ENCODE measurements at places on chromosomes 13 and 19.

DNA sequence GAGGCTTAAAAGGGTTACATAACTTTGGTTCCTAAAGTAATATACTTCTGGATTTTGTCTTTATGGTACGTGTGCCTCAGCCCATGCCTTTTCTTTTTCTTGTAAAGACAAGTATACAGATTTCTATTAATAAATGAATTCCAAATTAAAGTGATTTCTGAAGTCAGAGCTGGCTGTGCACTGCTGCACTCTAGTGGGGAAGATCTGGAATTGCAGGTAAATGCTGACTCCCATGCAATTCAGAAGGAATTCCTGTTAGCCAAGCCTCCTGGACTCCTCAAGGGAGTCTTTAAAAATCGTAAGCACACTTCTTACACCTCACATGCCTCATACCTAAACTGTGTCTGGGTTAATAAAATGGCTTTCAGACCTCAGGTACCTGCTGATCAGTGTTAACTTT lies 118.4 kb upstream of the SLC7A1 start:
- DNase-seq, result no peak

GRCh38 chr13:26881154-26881553 lies 120.6 kb upstream of the GPR12 start:
- no peak for DNase-seq

DNA sequence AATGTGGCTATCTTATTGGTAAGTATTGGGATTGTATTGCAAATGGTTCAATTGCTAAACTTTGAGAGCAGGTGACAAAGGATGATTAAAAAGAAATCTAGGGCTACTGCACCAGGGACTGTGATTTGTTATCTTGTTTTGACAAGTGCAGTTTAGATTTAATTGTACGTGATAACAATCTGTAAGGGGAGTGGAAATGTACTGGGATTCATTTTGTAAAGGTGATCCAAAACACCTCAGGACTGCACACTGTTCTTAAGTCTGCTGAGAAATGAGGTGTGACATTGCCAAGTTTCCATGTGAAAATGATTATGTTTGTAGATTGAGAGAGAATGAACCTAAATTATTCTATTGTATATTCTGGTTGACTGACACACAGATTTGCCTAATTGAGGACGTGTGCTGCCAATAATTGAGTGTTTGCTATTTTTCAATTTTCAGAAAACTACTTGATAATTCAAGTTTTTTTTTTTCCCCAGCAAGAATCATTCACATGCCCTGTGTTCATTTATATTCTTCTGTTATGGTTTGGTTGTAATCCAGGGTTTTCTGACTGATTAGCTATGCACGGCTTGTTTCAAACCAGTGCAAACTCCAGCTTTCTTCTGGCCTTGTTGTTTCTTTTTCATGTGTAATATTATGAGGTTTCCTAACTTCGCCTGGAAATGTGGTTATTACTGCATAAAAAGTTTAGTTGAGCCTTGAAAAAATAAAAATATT lies 308.0 kb downstream of the OLFM4 start:
- DNase-seq, result no peak

- DNase-seq, result no peak
Observed at GRCh38 chr13:100179276-100179675, 90.4 kb downstream of the PCCA start.

DNA sequence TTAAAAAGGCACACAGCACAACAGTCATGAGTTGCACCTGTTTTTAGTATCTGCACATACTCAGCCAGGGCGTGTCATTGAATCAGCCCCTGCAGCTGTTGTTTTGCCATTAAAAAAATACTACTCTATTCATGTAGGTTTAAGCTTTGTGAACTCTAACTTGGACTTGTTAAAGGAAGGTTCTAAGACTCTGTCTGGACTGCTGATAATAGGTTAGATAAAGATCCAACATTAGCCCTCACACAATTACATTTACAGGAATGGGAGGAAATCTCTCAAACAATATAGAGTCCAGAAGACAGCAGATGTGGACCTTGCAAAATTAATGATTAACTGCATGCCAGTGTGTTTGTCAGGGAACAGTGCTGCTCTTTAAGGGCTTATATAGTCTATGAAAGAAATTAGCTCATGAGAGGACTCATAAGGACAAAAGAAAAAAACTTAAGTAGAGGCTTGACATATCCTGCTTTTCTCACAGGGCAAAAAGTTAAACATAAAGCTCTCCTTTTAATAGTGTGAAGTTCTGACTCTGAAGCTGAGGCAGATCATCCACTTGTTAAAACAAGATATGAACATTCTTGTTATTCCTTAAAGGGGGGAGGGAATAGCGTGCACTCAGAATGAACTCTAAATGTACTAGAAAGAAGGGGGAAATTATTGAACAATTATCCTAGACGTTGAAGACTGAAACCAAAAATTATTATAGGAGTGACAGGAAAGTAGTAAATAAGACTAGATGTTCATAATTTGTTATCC lies 243.6 kb downstream of the NDFIP2 start:
- no peak for DNase-seq

DNA sequence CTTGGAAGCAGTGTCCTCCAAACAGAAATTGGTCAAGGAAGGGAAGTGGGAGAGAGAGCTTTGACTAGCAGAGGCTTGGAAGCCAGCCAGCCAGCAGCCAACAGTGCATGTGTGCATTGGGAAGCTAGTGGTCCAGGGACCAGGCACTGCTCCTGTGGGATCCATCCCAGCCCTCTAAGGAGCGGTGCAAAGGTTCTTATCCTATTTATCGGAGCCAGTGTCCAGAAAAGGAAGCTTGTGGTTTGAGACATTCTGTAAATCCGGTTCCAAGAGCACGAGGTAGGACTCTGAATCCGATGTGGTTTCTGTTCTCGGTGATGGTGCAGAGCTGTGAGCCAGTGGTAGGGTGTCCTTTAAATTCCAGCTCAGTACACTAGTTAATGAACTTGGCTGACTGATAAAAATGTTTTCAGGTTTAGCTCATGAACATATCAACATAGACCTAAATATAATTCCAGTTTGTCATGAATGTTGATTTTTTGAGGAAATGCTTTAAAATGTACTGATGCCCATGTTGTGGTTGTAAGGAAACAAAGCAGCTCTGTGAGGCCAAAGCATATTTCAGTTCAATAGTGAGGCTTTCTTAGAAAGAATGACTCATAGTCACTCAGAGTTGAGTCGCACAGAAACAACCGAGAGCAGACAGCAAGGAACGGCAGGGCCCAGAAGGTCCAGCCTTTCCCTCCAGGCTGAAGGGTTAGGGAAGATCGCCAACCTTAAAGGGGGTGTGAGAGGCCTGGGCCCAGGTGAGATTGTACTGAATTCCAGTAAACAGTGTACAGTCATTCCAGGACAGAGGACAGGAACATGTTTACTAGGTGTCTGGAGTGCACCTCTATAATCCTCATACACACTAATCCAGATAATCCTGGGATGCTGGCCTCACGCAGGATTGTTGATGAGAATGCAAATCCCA lies 21.5 kb upstream of the GARRE1 start:
- no peak for DNase-seq

GRCh38 chr13:106858903-106859532 lies 291.1 kb upstream of the ARGLU1 start:
- no peak for DNase-seq

DNA sequence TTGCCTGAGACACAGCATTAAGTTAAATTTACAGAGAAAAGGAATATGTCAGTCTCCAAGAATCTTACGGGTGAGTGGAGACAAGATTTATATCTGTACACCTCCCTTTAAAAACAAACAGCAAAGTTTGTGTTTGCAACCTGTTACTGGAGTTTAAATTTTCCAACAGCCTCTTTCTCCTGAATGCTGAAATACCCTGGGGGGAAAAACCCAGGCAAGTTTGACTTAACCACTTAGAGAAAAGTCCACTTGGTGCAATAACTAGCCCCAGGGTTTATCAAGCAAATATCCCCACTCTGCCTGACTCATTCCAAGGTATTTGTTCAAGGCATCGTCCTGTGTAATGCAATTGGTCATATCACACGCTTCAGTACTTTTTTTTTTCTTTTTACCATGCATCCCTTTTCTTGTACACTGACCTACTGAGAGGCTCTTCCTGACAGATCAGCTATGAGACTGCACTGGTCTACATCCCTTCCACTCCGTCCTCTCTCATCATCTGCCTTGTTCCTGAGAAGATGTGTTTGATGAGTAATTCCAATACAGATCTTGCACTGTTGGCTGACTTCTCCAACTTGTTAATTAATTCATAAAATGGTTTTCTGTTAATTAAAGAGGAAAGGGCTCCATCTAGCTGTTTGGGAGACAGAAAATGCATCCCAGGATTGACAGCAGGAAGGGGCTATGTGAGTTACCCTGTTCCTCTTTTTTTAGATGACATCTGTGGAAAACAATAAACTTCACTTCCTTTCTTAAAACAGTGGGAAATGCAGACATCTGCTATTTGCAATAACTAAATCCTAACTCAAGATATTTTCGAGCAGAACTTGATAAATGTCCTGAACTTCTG lies 212.5 kb upstream of the IRS2 start:
- no peak for DNase-seq

DNA sequence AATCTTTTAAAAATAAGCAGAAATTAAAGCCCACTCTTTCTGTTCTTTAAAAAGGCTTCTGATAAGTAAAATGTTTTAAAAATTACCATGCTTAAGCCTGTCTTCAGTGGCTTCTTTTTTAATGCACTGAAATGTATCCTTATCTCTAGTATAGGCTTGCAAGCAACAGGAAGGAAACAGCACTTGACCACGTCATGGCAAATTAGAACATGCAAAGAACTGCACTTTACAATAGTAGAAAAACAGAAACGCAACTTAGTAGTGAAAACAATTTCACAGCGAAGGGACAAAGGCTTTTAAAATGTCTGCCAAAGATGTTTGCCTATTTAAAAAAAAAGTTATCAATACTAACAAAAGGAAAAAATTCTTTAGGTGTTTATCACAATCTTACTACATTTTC lies 36.3 kb downstream of the ELF1 start:
- DNase-seq, result peak; percentile 38

All from activated naive CD8-positive, alpha-beta T cell treated with anti-CD3 and anti-CD28 coated beads, Interleukin-2, amount 50 U/mL, for 24 hours (primary cell).